ENCODE measurements at places on chromosomes 13 and 19.

DNA sequence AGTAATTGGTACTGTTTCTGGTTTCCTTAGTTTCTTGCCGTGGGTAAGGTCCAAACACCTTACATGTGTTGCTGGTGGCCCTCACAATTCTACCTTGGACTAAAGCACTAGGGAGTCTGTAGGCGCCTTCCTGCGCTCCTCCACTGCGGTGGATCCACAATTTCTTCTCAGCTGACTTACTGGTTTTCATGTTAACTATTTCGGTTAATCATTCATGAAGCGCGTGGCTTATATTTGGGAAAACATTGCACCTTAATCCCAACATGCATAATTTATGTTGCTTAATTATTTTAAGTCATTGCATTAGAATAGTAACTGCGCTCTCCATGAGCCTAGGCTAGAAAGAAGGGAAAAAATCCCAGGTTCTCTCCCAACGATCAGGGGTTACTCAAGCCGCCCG lies 37.7 kb downstream of the ARHGEF7 start:
- DNase-seq, result no peak

DNA sequence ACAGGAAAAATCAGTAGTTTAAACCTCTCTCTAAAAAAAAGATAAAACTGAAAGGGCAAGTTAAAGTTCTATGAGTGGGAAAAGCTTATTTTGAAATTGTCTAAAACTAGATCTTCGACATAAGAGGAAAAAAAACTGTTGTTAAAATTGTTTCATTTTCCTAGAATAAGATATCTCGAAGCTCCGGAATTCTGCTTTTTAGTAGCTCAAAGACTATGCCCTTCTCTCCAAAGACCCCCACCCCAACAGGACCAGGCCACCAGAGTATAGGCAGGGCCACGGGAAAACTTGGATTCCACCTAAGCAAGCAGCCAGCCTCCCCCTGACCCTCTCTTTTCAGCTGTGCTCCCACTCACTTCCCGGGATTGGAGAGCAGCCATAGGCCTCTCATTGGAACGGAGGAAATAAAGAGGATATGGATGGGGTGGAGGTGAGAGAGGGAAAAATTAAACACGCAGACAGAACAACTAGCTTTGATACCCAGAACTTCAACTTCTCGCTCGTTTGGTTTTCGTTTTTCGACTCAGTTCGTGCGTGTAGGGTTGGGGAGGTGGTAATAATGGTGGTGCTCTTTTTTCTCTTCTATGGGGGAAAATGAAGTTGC lies 3.0 kb downstream of the POU4F1 start:
- no peak for DNase-seq

- no peak for DNase-seq
Measured at GRCh38 chr13:50682966-50683365, 160.5 kb downstream of the DLEU7 start.

DNA sequence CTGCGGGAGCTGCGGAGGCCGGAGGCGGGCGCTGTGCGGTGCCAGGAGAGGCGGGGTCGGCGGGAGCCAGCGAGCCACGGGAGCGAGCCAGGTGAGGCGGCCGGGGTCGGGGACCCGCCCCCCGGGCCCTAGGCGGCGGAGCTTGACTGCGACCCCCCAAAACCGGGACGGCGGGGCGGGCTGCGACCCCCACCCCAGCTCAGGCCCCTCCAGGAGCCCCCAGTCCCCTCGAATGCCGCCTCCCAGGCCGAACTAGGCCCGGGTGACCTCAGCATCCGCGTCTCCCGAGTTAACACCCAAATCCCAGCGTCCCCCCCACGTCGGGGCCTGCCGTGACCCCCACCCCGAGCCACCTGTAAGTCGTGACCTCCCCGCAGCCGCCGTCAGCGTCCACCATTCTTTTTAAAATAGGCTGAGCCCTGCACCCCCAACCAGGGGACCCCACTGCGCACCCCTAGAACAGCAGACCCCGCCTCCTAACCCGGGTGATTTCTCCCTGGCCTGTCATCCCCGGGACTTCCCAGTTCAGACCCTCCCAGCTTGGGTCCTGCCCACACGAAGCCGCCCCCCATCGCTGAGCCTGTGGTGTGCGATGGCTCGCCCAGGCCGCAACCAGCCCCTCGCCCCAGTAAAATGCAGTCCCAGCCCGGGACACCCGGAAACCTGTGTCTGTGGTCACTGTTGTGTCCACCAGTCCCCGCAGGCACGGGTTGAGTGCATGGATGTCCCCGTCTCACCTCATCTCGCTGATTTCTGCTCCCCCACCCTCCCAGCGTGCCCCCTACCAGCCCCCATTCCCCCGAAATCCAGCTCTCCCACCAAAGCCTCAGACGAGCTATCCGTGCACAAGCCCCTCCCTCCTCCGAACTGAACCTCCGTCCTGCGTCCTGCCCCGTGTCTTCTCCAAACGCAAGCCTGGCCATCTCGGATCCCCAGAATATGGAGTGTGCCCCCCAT lies 551 bp downstream of the FZR1 start:
- peak; percentile 34 for DNase-seq

DNA sequence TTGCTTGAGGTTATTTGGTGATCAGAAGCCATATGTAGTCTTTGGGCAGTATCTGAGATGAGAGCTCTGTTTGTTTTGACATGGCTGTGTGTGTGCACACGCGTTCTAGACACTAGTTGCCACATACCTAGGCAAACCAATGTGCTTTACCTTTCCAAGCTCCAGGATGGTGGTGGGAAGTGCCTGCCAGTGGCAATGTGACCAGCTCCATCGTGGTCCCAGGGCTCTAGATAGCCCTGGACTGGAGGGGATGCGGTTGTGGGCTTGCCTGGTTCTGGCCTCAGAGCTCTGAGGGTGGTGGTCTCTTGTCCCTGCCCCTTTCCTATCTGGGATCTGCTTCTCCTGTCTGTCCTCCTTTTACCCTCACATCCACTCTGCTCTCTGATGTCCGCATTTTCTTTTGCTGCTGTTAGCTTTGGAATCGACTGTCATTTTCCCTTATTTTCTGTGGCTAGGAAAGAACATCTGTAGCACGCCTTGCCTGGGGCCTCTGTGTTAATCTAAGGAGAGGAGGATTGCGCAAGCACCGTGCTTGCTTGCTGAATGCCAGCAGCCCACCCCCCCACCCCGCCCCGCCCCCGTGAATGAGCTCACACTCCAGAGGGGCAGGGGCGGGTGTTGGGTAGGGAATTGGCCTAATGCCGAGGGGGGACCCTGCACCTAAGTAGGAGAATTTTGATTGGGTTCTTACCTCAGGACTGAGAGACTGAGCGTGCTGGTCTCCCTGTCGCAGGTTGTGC lies 89.5 kb downstream of the ARHGEF7 start:
- no peak for DNase-seq

DNA sequence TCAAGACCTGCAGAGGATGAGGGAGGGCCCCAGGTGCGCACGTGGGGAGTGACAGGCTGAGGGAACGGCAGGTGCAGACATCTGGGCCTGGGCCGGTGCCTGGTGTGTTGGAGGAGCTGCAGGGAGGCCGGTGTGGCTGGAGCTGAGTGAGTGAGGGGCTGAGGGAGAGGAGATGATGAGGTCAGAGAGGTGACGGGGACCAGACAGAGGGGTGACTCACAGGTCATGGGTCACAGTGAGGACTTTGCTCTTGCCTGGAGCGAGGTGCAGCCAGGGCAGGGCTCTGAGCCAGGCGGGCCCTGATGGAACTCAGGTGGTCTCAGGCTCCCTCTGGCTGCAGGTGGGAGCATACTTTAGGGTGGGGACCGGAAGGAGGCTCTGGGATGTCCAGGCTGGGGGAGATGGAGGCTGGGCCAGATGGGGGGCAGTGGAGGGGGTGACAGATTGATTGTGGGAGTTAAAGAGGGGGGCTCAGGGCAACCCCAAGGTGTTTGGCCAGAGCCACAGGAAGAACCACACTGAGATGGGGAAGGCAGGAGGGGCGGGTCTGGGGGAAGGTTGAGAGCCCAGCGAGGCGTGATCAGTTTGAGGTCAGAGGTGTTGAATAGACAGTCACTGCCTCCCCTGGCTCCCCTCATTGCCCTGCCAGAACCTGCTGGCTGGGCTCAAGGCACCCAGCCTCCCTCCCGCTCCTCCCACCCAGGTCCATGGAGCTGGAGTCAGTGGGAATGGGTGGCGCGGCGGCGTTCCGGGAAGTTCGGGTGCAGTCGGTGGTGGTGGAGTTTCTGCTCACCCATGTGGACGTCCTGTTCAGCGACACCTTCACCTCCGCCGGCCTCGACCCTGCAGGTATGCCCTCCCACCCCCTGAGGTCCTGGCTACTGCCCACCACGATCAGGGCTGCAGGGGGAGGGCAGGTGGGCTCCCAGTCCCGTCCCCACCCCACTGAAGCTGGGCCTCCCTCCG lies 8.4 kb downstream of the ARHGAP33 start:
- DNase-seq, result no peak

DNA sequence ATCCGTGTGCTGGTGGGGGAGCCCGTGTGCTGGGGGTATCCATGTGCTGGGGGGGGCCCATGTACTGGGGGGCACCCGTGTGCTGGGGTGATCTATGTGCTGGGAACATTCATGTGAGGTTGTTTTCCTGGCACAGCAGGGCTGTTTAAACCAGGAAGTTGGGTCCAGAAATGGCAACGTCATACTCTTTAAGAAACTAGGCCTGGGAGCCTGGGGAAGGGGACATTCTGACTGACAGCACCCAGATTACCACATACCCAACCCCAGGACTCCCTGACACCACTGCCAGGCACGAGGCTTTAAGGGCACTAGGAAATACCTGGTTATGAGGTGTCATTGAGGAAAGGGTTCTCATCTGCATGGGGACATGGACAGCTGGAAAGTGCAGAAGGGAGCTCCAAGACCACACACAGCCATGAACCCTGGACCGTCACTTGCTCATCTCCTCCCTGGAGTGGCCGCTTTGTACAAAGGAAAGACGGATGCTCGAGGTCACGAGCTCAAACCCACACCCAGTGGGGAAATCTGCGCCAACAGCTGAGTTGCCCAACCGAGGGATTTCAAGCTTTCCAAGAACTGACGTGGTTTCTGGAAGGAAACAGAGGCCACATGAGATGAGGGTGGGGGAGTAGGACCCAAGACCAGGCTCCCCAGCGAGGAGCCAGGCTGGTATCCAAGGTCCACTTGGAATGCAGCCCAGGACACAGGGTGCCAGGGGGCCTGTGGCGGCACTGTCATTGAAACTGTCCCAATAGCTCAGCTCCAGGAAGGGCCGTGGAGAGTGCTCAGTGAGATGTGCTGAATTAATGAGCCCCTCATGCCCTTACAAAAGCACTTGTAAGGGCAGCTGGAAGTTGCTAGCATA lies 40.9 kb downstream of the RAB20 start:
- DNase-seq, result peak; percentile 11

DNA sequence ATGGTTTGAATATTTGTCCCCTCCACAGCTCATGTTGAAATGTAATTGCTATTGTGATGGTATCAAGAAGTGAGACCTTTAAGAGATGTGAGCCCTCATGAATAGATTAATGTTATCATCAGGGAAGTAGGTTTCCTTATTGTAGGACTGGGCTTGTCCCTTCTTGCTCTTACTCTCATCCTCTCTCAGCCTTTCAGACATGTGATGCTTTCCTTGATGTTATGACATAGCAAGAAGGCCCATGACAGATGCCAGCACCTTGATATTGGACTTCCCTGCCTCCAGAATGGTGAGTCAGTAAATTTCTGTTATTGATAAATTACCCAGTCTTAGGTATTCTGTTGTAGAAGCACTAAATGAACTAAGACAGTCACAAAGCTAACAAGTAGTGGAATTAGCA lies 5.7 kb upstream of the ZMYM2 start:
- DNase-seq, result no peak

DNA sequence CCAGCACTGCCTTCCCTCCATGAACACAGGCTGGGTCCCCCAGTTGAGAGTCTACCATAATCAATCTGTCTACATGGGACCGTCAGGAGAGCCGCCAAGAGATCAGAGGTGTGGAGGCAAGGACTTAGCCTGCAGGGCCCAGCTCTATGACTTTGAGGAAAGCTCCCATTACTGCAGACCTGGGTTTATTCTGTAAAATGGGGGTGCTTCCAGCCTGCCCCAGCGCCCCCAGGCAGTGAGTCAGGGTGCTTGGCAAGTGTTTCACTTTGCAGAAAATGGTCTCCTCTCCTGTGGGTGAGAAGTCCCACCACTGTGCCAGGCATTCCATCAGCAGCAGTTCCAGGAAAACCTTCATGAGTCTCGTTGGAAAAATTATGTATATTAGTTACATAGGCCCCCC lies 75.5 kb upstream of the VSTM2B start:
- DNase-seq, result no peak

All from activated CD4-positive, alpha-beta T cell treated with anti-CD3 and anti-CD28 coated beads, Interleukin-10, Interleukin-2, amounts not matched to agents 100 ng/mL and 50 ng/mL, durations not matched to agents 16 hours and 8 hours (primary cell).